ENCODE measurements at places on chromosomes 7 and 10.

GRCh38 chr7:30246392-30246791, 38.0 kb upstream of the ZNRF2 start:
- DNase-seq = no peak

GRCh38 chr7:93921607-93922566, at the start of gene GNG11:
Gene GNG11 (plus strand): TSS chr7:93921735. CDS start chr7:93922138, 403 bp downstream.
- peak; percentile 83 for DNase-seq

GRCh38 chr10:48464871-48465736, 139.8 kb downstream of the ARHGAP22 start:
- DNase-seq = no peak

DNA sequence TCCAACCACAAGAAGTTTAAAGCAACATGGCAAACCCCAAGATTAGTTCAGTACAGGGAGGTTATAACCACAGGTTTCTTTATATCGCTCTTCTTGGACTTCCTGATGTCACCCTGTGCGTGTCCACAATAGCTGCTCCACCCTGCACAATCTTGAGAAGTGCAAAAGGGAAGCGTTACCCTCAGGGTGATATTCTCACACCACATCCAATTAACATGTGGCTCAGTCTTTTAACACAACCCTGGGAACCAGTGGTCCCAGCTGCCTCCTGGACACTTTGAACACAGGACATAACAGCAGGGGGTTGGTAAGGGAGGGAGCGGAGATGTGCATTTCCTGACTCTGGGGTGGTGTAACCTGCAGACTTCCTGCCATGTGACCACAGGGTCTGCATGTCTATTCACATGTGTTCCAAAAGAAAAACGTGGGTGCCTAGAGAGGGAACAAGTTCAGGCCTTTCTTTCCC, 64.6 kb downstream of the GSAP start:
- no peak for DNase-seq

DNA sequence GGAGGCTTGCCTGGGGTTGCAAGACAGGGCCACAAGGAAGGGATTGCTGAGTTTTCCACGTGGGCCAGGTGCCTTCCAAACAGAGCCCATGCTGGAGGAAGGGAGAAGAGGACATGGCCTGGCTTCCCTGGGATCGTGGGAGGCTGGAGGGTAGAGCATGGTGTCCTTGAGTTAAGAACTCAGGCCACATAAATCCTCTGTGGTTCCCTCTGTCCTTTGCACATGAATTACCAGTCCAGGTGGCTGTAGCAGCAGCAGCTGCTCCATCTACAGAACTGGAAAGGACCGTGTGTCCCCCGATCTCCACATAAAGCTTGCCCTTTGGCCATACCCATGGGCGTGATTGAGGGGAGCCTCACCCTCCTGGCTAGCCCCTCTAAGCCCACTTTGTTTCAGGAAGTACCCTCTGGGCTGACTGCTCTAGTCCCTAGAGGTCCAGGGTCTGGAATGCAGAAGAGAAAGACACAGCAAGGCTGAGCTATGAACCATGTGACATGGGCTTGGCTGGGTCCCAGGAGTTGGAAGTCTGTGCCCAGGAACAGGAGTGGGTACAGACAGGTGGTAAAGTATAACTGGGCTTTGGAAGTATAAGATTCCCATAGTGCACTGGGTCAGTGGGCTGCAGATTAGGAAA, 84.9 kb downstream of the C10orf105 start:
- no peak for DNase-seq

- no peak for DNase-seq
These were observed 25.9 kb downstream of the ASB13 start for GRCh38 chr10:5640501-5640900.

DNA sequence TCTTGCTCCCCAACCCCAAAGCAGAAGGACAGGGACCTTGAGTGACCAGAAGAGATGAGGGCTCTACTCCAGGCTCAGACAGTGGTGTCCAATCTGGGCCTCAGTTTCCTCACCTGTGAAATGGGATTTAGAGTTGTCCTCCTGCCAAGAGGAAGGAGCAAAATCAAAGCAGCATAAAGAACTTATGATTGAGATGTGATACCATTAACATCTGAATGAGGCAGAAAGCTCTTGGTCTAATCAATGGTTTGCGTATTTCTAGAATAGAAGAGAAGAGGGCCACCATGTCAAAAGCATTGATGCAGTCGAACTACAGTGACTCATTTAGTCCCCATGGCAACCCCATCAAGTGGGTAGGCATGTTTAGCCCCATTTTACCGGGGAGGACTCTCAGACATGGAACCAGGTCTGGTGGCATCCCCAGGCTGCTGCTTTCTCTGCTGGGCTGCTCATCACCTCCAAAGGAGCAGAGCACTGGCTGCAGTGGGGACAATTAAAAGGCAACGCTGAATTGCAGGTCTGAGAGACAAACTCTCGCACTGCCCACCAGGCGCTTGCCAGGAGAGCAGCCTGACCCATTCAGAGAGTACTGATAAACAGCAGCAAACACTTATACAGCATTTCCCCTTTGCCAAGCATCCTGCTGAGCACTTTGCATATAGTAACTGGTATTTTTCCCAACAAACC, 175.9 kb downstream of the NEURL1 start:
- no peak for DNase-seq

GRCh38 chr7:120723465-120724385, 134.2 kb downstream of the TSPAN12 start:
- DNase-seq = no peak

DNA sequence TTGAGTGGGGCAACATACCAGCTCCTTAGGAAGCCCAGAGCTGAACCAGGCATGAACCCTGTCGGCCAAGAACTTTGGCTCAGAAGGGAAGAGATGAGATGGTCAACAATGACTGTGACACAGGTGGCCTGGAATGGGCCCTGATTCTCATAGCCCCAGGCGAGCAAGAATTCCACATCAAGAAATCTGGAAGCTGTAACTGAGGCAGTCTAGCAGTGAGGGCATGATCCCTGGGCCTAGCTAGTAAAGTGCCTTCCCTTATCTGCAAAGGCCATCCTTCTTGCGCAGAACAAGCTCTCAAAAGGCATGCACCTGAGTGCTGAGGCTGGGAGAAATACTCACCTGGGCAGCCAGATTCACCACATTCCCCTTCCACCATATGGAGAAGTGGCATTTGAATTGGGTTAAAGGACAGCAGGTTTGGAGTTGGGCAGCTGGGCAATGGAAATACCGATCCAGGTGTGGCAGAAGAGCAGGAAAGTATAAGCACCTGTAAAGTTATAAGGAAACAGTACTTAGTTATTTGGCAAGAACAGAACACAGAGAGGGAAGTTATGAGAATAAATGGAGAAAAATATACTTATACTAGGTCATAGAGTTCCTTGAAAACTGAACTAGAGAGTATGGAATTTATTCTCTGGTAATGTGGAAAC, 78.6 kb upstream of the CAPZA2 start:
- DNase-seq = no peak

DNA sequence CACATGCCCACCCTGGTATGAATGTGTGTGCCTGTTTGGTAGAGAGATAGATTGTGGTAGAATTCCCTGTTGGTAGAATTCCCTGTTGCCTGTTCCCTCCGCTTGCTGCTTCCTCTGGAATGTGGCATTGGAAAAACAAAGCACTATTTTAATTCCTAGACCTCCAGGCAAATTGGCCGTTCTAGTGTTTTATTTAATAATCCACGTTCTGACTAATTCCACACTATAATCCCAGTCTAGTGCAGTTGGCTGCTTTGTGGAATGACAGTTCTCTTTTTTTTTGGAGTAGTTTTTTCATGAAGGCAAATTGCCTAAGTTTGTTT, 2.0 kb downstream of the HECW1 start:
- DNase-seq = no peak

- no peak for DNase-seq
These were observed 22.4 kb downstream of the RALA start for GRCh38 chr7:39645482-39646407.

DNA sequence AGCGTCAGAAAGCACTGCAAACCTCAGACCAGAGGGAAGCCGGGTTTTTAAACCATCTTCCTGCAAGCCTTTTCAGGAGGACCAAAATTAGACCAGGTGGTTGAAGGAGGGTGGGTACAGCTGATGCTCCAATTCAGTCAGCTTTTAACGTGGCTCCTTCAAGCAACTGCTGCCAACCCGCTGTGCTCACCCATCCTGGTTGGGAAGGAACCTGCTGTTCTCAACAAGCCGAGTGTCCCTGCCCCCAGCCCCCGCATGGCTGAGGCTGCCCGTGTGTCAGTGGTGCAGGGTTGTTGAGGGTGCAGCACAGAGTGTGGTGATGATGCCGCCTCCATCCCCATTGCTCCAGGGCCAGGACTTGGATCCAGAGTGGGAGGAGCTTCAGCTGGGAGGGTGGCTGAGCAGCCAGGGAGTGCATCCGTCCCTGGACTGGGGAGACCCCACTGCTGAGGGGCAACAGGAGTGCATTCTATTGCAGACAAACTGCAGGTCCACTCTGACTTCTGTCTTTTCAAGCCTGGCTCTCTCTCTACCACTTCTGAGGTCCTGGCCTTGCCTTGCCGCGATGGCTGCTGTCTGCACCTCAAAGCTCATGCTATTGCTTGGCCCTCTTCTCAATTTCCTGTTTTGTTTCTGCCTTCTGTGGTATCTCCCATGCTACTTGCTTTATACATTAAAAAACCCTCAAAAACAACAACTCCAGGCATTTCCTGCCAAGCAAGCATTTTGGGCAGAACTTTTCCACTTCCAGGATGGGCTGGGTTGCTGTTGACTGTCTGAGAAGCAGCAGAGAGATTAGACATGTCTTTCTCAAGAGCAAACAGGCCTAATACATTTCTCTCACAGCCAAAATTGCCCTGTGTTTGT, 134.7 kb downstream of the DNAJB6 start:
- no peak for DNase-seq

GRCh38 chr7:95535662-95536061, 49.9 kb downstream of the ASB4 start:
- no peak for DNase-seq

- no peak for DNase-seq
These were observed 9.0 kb downstream of the PRKAG2 start for GRCh38 chr7:151867912-151868311.

DNA sequence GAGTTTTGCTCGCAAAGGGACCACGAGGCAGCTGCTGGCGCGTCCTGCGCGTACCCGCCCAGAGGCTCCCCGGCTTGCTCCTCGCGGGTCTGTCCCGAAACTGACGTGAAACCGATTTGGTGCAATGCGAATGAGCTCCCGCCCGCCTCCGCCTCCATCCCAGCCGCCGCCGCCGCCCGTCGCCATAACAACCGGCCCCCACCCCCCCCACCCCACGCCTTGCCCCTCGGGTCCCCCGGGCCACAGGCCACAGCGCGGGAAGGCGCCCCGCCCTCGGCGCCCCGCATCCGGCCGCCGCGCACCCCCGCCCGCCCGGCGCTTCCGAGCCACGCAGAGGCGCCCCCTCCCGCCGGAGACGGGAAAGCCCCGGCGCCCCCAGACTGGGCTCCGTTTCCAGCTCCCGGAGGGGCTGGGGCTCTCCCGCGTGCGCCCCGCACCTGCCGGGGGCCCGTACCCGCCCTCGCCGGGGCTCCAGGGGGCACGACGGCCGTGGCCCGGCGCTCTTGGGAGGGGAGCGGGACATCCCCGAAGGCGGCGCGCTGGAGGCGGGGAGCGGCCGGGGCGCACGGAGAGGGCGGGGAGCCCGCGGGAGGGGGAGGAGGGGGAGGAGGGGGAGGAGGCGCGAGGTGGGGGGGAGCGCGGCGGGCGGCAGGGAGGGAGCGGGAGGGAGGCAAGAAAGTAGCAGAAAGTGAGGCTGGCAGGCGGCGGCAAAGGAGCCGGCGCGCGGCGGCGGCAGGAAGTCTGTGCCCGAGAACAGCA, at the start of gene CAMK1D:
CAMK1D (plus strand) TSS at position 678 of the 759 bp plus-strand sequence.
- peak; percentile 84 for DNase-seq

GRCh38 chr10:3119796-3120459, 52.6 kb downstream of the PFKP start:
- DNase-seq = peak; percentile 69

GRCh38 chr7:75847707-75848106, 31.1 kb upstream of the RHBDD2 start:
- DNase-seq = no peak

- no peak for DNase-seq
These were observed 878.9 kb downstream of the TYW1 start for GRCh38 chr7:67875558-67875957.

- peak; percentile 26 for DNase-seq
These were observed 55.7 kb upstream of the COL1A2 start for GRCh38 chr7:94338921-94339371.

- no peak for DNase-seq
These were observed 28.6 kb downstream of the SEC61A2 start for GRCh38 chr10:12158111-12158510.

GRCh38 chr10:84549368-84550165, 221.2 kb downstream of the CCSER2 start:
- DNase-seq = no peak

DNA sequence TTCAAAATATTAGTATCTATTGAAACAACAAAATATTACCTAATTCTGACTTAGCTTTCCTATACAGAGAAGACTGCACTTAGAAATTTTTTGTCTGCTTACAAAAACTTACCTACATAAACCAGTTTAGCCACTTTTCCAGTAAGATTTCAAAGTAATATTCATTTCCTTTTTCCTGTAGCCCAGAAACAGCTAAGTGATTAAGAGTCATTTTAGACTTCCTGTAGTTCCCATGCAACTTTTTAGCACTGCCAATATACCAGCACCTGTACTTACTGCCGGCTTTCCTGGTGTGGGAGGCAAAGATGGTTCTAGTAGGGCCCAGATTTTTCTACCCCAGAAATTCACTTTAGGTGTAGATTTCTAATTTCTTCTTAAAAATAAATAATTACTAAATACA, 21.8 kb downstream of the NT5C2 start:
- no peak for DNase-seq

- no peak for DNase-seq
These were observed 259.7 kb downstream of the EXOC4 start for GRCh38 chr7:133512560-133512959.

DNA sequence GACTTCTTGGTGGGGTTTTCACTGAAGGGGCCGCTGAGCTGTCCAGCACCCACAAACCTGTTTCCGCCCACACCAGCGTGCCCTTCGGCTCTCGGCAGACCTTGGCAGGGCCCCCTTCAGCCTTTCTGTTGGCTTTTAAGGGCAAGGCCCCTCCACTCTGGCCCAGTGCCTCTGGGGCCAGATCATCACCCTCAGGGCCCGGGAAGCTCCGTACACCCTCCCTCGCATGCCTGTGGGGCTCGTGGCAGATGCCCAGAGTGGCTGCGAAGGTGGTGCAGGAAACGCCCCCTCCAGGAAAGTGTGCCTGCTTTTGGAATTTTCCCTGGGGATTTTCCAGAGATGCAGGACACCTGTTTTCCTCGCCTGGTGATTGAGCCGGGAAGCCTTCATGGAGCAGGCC, 7.0 kb downstream of the LHPP start:
- DNase-seq = no peak

GRCh38 chr10:102476466-102477141, 25.3 kb upstream of the C10orf95 start:
- no peak for DNase-seq

GRCh38 chr7:33485747-33486493, 356.6 kb downstream of the BBS9 start:
- DNase-seq = no peak

- no peak for DNase-seq
These were observed 27.1 kb downstream of the CREB3L2 start for GRCh38 chr7:137974766-137975165.
